Regular cardiac myocyte (primary cell): ENCODE measurements at places on chromosomes 5 and 9. TPM values are rescaled to one million over a fixed set of nuclear protein-coding genes. Genes with fewer than 3 reads are reported as not detected.

The MOB3B gene
- under 0.01 TPM in 2 replicates for total RNA-seq

The PRELID2 gene
- total RNA-seq, result 29.1 and 69.3 TPM in 2 replicates

The HK3 gene
- not detected in 2 replicates for total RNA-seq

The CDC20B gene
- 0.19 and 0.56 TPM in 2 replicates for total RNA-seq

The SLC36A2 gene
- not detected in 2 replicates for total RNA-seq

The PCDHB11 gene
- total RNA-seq, result 0.19 and 0.85 TPM in 2 replicates

The PCDHGA5 gene
- total RNA-seq, result 0.58 and 1.1 TPM in 2 replicates

The HTR4 gene
- total RNA-seq, result not detected in 2 replicates

The MYMK gene
- not detected in 2 replicates for total RNA-seq

The RNF14 gene
- total RNA-seq, result 78.8 and 92.5 TPM in 2 replicates

The NDUFS4 gene
- total RNA-seq, result 99.8 and 112 TPM in 2 replicates

The KIF20A gene
- total RNA-seq, result 8.7 and 86.5 TPM in 2 replicates

The SLC25A2 gene
- total RNA-seq, result under 0.01 and 0.19 TPM in 2 replicates

The EIF4E1B gene
- total RNA-seq, result not detected in 2 replicates

The RNF44 gene
- 0.58 and 1.4 TPM in 2 replicates for total RNA-seq

The STX17 gene
- total RNA-seq, result 17.1 and 21.4 TPM in 2 replicates

The AK1 gene
- 21.7 and 40.3 TPM in 2 replicates for total RNA-seq

The MEF2C gene
- total RNA-seq, result 31.3 and 41.2 TPM in 2 replicates

The TRAF1 gene
- 0.96 and 2.3 TPM in 2 replicates for total RNA-seq

The INSYN2B gene
- total RNA-seq, result 24.0 and 39.7 TPM in 2 replicates

The CSF2 gene
- 0.38 and 1.1 TPM in 2 replicates for total RNA-seq

The CDO1 gene
- 1.5 and 3.4 TPM in 2 replicates for total RNA-seq

The GFI1B gene
- not detected in 2 replicates for total RNA-seq

The PCDHB12 gene
- under 0.01 and 0.28 TPM in 2 replicates for total RNA-seq

The CAMK2A gene
- total RNA-seq, result under 0.01 and 0.28 TPM in 2 replicates

The PDLIM4 gene
- 33.0 and 37.2 TPM in 2 replicates for total RNA-seq

The SLC34A1 gene
- total RNA-seq, result not detected in 2 replicates

The ANKRD18B gene
- 2.8 and 8.2 TPM in 2 replicates for total RNA-seq
